ENCODE measurements at places on chromosomes 3 and 15.

- no peak for DNase-seq
Measured at GRCh38 chr3:156163848-156164247, 43.5 kb downstream of the KCNAB1 start.

GRCh38 chr3:144380849-144381248 lies 409.2 kb downstream of the DIPK2A start:
- DNase-seq, result no peak

DNA sequence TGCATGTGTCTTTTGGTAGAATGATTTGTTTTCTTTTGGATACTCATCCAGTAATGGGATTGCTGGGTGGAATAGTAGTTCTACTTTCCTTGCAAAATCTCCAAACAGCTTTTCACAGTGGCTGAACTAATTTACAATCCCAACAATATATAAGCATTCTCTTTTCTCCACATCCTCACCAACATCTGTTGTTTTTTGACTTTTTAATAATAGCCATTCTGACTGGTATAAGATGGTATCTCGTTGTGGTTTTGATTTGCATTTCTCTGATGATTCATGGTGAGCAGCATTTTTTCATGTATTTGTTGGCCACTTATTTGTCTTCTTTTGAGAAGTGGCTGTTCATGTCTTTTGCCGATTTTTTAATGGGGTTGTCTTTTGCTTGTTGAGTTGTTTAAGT lies 55.8 kb downstream of the ST8SIA2 start:
- DNase-seq, result no peak

- no peak for DNase-seq
Measured at GRCh38 chr3:10597733-10598132, 92.3 kb upstream of the ATP2B2 start.

DNA sequence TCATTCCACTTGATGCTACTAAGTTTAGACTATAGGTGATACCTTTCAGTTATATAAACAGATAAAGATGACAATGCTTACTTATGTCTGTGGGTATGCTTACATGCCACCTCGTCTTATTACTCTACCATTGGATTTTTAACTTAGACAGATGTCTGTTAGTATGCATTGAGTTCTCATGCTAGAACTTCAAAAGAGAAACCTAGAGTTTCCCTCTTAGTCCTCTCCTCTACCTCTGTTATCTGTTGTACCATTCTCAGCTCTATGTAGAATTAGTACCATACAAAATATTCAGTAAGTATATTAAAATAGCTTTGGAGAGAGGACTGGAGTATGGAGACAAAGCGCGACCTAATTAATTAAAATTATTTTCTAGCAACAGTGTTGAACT lies 111.3 kb downstream of the BBX start:
- DNase-seq, result no peak

DNA sequence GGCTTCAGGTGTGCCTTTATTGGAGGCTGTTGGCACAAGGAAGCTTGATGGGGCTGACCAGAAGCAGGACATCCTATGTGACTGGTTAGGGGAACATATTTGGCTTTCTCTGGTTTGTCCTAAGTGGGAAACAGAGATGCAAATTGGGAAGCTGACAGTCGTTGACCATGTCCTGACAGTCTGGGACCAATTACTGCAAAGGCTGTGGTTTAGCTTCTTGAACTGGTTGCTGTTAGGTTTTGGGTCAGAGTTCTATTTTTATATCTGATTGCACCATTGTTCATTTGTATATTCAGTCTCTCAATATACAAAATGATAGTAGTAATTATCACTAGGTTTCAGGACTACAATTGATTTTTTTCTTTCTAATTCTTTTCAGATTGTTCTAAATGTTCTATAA lies 36.8 kb downstream of the SNTN start:
- DNase-seq, result no peak

DNA sequence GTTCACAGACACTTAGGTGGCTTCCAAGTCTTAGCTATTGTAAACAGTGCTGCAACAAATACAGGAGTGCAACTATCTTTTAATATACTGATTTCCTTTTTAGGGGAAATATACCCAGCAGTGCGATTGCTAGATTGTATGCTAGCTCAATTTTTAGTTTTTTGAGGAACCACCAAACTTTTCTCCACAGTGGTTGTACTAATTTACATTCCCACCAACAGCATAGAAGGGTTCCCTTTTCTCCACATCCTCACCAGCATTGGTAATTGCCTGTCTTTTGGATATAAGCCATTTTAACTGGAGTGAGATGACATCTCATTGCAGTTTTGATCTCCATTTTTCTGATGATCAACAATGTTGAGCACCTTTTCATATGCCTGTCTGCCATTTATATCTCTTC lies 58.9 kb downstream of the ZNF148 start:
- DNase-seq, result no peak

DNA sequence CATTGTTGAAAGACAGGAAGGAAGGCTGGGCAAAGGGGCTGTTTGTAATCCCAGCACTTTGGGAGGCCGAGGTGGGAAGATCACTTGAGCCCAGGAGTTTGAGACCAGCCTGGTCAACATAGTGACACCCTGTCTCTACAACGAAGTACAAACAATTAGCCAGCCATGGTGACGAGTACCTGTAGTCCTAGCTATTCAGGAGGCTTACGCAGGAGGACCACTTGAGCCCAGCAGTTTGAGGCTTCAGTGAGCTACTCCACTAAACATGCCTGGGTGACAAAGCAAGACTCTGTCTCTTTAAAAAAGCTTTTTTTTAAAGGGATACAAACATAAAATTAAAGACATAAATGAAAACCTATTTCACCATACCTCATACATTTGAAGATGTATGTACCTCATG lies 11.1 kb downstream of the SERP1 start:
- DNase-seq, result no peak

- DNase-seq, result no peak
Measured at GRCh38 chr15:90209591-90209990, 8.5 kb downstream of the SEMA4B start.

GRCh38 chr15:32687556-32687955 lies 30.2 kb upstream of the GREM1 start:
- DNase-seq, result no peak

- DNase-seq, result no peak
Measured at GRCh38 chr3:60220768-60221167, 1030.5 kb downstream of the FHIT start.

- no peak for DNase-seq
Measured at GRCh38 chr15:25175033-25175788, 220.4 kb downstream of the SNRPN start.

GRCh38 chr3:157078131-157078810 lies 81.7 kb downstream of the CCNL1 start:
- DNase-seq, result peak; percentile 8

All from H9 (cell line).